ENCODE measurements at places on chromosomes 5 and 9. TPM values are rescaled to one million over a fixed set of nuclear protein-coding genes. Genes with fewer than 3 reads are reported as not detected.

OTP gene
- not detected for total RNA-seq

INSL4 gene
- not detected for total RNA-seq

PCDHGA11 gene
- 2.6 TPM for total RNA-seq

PCDHGA3 gene
- 1.7 TPM for total RNA-seq

PROB1 gene
- total RNA-seq: 1.9 TPM

AK3 gene
- total RNA-seq: 44.2 TPM

LHX2 gene
- not detected for total RNA-seq

ADAMTS12 gene
- total RNA-seq: 11.2 TPM

GABRG2 gene
- not detected for total RNA-seq

TMEM232 gene
- 3.6 TPM for total RNA-seq

MARCHF11 gene
- not detected for total RNA-seq

MSX2 gene
- total RNA-seq: 0.52 TPM

PKD2L2 gene
- total RNA-seq: not detected

DNA sequence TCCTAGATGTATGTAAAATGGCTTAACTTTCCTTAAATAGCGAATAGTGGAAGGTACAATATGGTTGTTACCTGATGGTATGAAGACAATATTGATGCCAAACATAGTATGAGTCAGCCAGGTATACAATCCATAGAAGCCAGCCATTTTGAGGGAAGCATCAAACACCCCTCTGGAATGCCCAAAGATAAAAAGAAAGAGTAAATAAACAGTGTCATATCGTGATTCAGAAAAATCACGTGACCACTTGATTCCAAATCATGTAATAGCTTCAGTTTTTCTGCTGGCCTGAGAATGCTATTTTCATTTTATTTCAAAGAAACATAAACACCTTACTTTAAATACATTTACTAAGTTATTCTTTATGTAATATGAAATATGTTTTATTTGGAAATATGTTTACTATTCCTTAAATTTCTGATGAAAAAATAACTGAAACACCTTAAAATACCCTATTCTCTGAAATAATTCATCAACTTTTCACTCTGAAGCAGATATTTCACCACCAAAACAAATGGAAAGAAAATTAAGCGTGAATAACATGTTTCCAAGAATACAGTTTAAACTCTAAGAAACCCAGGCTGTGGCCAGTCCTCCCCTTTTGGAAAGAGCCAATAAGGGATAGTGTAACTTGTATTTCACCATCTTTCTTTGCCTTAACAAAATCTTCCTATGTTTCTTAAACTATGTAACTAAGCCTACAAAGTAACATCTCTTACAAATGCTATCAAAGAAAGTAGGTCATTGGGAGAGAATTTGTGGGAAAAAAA, 24.8 kb upstream of the CTNNAL1 start:
- no peak for DNase-seq

DNA sequence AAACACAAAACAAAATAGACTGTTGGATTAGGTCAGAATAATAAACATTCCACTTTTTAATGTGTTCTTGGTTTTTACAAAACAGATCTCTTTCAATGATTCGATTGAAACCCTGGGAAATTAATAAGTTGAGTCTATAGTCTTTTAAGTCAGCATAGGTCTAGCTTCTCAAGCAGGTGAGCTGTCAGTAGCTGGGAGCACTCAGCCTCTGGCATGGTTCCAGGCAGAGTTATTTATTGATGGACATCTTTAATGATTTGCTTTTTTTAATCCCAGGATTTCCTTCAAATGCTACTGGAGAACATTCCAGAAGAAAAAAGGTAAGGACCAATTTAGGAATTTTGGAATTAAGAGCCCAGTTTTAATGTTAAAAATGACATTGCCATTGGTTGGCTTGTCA, 241.0 kb downstream of the AOPEP start:
- no peak for DNase-seq

- DNase-seq: no peak
Measured at GRCh38 chr9:100277166-100277979, 75.4 kb downstream of the TEX10 start.

DNA sequence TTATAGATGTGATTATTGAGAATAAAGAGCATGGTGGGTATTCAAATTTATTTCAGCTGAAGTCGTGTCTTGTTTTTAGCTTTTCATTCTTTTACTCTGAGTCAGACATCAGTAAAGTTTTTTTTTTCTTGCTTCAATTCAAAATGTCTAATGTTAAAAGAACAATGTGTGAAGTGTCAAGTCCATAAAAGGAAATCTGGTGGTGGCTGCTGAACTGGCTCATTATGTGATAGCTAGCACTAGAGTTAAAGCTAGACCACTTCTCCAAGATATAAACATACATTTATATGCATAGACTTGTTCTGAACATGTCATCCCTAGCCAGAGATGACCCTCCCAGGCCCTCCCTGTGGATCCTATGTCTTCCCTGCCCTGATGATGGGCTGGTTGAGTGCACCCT, 338.3 kb downstream of the RAB3C start:
- no peak for DNase-seq

- DNase-seq: no peak
Measured at GRCh38 chr5:143791848-143792731, 19.9 kb upstream of the HMHB1 start.

- DNase-seq: no peak
Measured at GRCh38 chr5:119470851-119471451, 18.7 kb downstream of the HSD17B4 start.

DNA sequence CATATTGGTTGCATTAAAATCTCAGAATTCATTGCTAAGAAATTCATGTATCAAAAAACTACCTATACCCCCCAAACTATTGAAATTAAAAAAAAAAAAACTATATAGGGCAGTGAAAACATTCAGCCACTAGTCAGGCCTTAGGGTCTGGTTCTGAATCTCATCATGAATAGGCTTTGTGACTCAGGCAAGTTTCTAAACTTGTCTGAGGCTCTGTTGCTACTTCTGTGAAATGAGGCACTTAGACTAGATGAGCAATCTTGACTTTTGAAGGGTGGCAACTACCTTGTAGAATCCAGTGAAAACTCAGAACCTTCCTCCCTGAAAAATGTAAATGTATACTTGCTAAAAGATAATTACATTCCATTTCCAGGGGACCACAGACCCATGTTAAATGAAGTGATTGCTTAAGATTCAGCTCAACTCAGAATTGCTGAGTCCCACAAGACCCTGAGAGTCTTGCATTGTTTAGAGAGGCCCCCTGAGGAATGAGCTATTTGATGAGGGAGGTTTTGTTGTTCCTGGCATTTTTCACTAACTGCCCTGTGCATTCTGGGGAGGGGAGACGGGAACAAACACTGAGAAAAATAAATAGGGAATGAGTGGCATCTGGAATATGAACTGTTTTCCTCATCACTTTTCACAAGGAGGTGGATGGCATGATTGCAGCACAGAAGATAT, 29.5 kb downstream of the RAI14 start:
- DNase-seq: no peak

DNA sequence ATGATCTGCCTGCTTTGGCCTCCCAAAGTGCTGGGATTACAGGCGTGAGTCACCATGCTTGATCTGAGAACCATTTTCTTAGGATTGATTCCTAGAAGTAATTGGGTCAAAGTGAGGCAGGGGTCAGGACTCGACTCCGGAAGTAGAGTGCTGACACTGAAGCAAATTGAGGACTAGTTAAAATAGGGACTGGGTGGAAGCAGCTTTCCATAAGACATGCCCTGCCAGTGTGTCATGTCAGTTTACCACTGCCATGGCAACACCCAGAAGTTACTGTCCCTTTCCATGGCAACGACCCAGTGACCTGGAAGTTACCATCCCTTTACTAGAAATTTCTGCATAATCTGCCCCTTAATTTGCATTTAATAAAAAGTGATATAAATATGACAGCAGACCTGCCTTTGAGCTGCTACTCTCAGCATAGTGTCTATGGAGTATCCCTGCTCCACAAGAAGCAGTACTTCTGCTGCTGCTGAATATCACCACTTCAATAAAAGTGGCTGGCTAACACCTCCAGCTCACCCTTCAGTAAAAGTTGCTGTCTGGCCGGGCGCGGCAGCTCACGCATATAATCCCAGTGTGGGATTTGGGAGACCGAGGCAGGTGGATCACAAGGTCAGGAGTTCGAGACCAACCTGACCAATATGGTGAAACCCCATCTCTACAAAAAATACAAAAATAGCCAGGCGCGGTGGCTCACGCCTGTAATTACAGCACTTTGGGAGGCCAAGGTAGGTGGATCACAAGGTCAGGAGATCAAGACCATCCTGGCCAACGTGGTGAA, 47.8 kb upstream of the JADE2 start:
- DNase-seq: peak; percentile 15

DNA sequence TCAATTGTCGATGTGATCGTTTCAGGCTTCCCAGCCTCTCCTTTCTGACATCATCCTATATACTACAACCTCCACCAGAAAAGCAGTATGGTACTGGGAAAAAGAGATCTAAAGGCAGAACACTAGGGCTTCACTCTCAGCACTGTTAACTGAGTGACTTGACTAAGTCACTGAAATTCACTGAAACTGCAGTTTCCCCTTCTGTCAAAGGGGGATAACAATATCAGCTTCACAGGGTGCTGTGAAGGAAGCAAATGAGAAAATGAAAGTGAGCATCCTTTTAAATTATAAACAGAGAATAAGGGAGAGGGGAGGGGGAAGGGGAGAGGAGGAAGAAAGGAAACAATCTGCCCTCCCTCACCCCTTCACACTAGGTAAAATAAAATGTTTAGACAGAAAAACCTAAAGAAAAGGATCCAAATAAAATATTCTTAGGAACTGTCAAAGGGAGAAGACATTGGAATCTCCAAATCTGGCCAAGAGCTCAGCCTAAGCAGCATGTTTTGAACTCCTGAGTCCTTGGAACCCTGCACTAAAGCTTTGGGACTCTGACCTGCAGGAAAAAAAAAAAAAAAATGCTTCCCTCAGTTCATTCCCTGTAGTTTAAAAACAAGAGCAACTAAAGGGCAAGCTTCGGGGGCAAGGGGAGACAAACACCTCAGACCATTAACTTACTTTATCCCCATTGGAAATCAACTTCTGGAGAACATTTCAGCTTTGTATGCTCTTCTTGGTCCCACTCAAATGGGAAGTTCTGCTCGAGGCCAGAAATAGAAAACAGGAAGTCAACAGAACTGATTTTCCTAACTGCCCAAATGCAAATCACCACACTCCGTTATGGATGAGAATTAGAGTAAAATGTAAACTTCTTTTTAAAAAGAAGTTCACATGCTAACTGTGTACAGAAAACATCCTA, 178.3 kb downstream of the DEPDC1B start:
- DNase-seq: no peak

GRCh38 chr5:27241564-27242257, 203.3 kb upstream of the CDH9 start:
- DNase-seq: no peak

DNA sequence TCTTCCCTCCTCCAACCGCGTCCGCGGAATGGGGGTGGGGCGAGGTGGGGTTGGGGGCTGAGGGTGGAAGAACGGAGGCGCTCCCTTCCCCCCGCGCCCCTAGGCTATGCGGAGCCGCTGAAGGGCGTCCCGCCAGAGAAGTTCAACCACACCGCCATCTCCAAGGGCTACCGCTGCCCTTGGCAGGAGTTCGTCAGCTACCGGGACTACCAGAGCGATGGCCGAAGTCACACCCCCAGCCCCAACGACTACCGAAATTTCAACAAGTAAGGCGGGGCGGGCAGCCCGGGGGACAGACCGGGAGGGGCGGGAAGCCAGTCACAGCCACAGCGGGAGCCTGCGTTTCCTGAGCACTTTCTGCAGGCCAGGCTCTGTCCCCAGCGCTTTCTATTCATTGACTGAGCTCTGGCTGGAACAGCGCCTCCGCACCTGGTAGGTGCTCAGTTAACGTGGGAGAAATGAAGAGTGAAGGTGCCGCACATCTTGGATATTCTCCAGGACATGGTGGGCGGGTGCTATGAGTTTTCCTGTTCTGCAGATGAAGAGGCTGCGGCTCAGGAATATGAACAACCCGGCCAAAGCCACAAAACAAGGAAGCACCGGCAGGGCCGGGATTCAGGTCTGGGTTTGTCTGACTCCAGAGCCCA, 11.3 kb downstream of the MYOZ3 start:
- peak; percentile 75 for DNase-seq

DNA sequence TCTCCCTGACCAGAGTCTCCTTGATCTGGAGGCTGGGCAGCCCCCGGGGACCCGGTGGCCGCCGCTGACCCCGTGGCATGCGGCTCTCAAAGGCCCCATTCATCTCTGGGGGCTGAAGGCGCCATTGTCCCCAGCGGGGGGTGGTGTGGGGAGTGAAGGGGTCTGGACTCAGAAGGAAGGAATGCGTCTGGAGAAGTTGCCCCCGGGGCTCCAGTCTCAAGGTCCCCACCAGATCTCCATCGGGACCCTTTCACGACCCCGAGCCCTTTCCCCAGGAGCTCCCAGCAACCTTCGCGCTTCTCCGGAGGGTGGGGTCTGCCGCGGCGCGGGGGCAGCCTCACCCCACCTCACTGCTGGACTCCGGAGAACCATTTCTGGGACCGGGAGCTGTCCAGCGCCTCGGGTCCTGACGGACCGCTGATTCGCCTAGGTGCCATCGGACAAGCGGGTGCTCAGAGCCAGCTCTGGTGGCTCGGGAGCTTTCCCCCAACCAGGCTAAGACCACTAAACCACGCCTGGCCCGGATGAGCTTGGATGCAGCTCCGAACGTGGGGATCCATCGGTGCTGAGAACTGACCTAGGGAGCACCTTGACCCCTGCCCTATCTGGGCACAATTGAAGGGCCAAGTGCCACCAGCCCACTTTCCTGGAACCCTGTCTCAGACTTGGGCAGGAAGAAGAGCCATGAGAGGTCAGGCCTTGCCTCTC, 5.1 kb upstream of the PCDH1 start:
- DNase-seq: peak; percentile 75

- peak; percentile 34 for DNase-seq
Measured at GRCh38 chr9:89793551-89793950, 188.7 kb downstream of the GADD45G start.

DNA sequence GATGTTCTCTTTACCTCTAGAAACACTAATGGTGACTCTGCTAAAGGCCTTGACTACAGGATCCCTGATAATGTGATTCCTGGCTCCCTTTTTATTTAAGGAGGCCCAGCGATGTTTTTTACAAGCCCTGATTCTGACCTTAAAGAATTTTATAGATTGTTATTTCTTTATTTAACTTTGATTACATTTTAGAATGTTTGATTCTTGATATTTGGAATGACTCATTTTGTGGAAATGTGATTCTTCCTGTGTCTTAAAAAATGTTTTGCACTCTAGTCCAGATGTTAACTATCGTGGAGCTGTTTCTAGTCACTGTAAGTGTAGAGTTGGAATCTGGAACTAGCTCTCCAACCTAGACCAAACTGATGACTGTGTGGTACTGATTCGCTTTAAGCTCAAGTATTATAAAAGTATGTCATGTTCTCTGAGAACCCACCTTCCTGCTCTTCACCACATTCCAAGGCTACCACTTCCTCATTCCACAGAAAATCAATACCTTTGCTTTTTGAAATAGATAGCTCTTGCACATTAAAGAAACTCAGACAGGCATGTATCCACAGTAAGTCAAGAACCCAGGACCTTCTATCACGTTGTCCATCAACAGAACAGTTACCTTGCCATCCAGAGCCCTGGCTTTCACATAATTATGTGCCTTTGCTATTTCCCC, 65.2 kb downstream of the JMY start:
- DNase-seq: no peak

DNA sequence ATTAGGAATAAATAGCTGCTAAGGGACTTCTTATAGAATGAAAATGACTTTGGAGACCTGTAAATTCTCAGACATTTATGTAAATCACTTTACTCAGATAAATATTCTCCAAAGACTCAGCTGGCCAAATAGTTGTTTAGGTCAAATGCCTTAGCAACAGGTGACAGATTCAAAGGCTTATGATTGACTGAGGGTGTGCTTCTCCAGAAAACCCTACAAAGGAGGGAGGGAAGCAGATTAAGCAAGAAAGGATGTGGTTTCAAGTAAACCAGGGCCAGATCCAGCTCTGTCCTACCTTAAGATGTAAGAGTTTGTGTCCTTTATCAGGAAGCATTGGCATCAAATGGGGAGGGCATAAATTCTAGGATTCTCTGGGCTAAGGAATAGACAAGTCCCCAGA, 433.0 kb downstream of the TLE1 start:
- DNase-seq: no peak
